ENCODE measurements at places on chromosomes 7 and 10. TPM values are rescaled to one million over a fixed set of nuclear protein-coding genes. Genes with fewer than 3 reads are reported as not detected.

The CPVL gene
- total RNA-seq, result 106 TPM

The CNNM1 gene
- total RNA-seq, result not detected

The ZEB1 gene
- total RNA-seq, result 12.2 TPM

The FOXI2 gene
- total RNA-seq, result not detected

The RNF133 gene
- total RNA-seq, result not detected

The SSC4D gene
- 1.6 TPM for total RNA-seq

The PAPOLB gene
- total RNA-seq, result 0.02 TPM

The HOXA1 gene
- 1.2 TPM for total RNA-seq

The GSAP gene
- 2.1 TPM for total RNA-seq

All from H4 (cell line).